Non-pigmented ciliary epithelial cell (primary cell): ENCODE measurements at places on chromosomes 7 and 10.

- no peak for DNase-seq
Measured at GRCh38 chr7:121278120-121279021, 50.4 kb upstream of the WNT16 start.

DNA sequence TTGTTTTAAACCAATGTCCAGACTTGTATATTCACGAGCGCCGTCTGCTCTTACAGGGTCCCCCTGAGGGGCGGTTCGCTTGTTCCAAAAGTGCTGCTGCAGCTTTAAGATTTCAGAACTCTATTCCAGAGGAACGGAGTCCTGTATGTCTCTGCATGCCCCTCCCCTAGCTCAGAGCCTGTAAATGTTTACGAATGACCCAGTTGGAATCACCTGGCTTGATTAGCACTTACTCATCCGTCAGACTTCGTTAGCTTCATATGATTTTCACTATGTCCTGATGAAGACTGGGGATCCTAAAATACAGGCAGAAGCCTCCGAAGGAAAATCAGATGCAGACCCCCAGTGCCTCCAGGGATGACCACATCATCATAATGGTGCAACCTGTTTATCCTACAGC lies 4.5 kb upstream of the CHST15 start:
- DNase-seq = no peak

DNA sequence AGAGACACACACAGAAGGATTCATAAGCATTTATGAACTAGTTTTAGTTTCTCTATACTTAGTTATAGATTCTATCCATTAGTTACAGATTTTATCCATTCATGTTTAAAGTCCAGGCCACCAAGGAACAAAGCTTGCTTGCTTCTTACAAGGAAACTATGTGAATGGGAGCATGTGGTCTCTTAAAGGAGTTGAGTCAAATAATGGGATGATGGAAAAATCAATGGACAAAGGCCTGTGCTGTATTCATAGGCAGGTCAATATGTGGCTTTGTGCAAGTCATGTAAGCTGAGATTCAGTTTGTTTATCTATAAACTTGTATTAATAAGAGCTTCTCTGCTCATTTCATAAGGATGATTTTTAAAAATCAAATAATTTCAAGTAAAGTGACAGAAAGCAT lies 172.8 kb upstream of the CDK1 start:
- DNase-seq = no peak

GRCh38 chr10:73076360-73077183 lies 20.1 kb downstream of the P4HA1 start:
- no peak for DNase-seq

GRCh38 chr7:25006276-25006675 lies 26.3 kb upstream of the OSBPL3 start:
- no peak for DNase-seq

DNA sequence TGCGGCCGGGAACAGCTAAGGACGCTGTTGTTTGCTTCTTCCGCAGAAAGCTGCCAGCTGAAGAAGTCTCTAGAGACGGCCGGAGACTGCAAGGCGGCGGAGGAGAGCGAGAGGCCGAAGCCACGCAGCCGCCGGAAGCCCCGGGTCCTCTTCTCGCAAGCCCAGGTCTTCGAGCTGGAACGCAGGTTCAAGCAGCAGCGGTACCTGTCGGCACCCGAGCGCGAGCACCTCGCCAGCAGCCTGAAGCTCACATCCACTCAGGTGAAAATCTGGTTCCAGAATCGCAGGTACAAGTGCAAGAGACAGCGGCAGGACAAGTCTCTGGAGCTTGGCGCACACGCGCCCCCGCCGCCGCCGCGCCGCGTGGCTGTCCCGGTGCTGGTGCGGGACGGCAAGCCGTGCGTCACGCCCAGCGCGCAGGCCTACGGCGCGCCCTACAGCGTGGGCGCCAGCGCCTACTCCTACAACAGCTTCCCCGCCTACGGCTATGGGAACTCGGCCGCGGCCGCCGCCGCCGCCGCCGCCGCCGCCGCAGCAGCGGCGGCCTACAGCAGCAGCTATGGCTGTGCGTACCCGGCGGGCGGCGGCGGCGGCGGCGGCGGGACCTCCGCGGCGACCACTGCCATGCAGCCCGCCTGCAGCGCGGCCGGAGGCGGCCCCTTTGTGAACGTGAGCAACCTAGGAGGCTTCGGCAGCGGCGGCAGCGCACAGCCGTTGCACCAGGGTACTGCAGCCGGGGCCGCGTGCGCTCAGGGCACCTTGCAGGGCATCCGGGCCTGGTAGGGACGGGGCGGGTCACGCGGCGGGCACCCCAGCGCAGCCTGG lies 2.4 kb downstream of the NKX2-3 start:
- DNase-seq = no peak

DNA sequence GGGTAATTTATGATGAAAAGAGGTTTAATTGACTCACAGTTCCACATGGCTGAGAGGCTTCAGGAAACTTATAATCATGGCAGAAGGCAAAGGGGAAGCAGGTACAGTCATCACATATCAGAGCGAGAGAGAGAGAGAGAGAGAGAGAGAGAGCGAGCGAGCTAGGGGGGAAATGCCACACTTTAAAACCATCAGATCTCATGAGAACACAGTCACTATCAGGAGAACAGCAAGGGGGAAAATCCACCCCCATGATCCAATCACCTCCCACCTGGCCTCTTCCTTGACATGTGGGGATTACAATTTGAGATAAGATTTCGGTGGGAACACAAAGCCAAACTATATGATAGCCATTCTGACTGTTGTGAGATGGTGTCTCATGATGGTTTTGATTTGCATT lies 576.3 kb downstream of the GFRA1 start:
- no peak for DNase-seq

- no peak for DNase-seq
Measured at GRCh38 chr10:77371848-77372799, 265.5 kb downstream of the KCNMA1 start.

DNA sequence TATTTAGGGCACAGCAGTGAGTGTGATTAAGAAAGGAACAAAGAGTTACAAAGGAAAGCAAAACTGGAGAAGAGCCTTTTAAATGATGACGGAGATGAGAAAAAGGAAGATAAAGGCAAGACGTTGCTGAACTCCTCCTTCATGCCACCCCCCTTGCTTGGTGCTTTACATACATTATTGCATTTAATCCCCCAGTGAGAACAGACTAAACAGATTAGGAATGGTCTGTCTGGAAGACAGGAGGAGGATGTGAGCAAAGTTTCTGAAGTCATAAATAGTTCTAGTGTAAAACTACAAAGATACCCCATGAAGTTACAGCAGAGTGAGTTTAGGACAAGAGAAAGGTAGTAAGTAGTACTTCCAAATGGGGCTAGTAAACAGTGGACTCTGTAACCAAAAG lies 113.5 kb downstream of the PLCE1 start:
- DNase-seq = no peak

- no peak for DNase-seq
Measured at GRCh38 chr7:127392182-127392565, 334 bp downstream of the ZNF800 start.

GRCh38 chr10:69955211-69955805 lies 97.3 kb upstream of the MACROH2A2 start:
- DNase-seq = no peak

DNA sequence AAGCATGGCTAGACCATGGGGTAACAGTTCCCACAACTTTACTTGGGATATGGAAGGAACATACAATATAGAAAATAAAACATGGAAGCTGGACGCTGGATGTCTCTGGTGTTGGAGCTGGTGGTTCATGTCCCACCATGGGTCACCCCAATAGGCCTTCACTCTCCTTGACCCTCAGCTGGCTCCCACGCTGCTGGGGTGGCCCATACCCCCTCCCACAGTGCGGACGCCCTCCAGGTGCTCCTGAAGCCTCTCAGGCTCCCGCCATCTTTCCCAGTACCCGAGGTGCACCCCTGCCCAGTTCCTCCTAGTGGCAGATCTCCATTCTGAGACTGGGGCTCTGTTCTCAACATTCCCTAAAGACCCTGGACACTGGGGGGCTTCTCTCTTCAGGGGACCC lies 5.8 kb upstream of the CPA1 start:
- DNase-seq = no peak

GRCh38 chr10:28467615-28468014 lies 65.3 kb upstream of the WAC start:
- DNase-seq = no peak

DNA sequence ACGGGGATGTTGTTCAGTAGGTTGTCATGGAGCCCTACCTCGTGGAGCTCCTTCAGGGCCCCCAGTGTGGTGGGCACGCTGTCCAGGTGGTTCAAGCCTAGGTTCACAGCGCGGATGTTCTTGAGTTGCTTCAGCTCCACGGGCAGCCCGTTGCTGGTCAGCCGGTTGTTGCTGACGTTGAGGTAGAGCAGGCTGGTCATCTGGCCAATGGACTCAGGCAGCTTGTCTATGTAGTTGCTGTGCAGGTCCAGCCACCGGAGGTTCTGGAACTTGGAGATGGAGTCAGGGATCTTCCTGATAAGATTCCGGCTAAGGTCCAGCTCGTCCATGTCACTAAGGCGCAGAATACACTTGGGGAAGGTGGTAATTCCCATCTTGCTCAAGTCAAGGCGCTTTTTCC lies 26.0 kb downstream of the LRRC18 start:
- DNase-seq = no peak

- no peak for DNase-seq
Measured at GRCh38 chr7:5525271-5526099, 101.9 kb upstream of the TNRC18 start.

DNA sequence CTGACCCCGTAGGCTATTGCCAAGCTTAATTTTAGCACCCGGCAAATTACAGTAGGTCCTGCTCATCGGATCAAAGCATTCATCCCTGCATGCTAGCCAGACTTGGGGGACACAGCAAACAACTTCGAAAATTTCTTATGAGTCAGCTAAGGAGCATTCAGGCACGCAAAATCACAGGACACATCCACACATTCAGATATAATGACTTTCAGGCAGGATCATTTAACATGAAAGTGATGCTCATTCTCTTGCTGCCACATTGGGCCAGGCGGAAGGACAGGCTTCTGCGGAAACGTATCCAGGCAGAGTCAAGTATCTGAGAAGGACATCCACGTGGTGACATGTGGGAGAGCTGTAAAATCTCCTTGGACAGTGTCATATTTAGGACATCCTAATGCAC lies 474.0 kb upstream of the NRP1 start:
- peak; percentile 20 for DNase-seq

DNA sequence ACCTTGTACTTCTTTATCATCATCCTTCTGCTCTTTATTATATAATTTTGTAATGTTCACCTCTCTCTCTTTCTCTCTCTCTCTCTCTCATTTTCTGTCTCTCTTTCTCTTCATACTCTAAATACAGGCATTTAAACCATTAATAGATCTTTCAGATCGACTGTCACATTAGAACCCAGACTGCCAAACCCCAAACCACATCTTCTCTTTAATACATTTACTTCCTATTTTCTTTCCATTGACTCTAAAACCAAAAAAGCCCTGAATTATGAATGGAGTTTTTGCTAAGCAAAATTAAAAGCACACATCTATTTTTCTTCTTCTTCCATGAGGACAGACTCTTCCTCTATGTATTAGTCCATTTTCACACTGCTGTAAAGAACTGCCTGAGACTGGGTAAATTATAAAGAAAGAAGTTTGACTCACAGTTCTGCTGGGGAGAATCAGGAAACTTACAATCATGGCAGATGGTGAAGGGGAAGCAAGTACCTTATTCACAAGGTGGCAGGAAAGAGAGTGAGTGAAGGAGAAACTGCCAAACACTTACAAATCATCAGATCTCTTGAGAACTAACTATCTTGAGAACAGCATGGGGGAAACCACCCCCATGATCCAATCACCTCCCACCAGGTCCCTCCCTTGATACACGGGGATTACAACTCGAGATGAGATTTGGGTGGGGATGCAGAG lies 272.7 kb upstream of the MGMT start:
- DNase-seq = no peak

GRCh38 chr7:149414745-149415390 lies 46.0 kb downstream of the ZNF777 start:
- DNase-seq = peak; percentile 63

DNA sequence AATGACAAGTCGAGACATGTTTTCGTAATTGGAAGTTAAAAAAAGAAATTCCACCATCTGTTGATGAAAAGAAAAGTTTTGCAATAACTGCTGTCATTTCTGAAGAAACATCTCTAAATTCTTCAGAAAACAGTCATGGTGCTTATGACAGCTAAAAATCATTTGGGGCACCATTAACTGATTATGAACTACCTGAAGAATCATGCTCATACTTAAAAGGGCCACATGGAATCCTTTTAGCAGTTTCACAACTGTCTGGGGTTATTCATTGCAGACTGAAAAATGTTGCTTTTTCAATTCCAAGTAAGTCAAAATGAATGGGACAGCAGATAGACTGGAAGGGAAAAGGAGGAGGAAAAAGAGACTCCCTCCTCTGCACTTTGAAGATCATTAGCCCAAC lies 134.2 kb downstream of the CHN2 start:
- DNase-seq = no peak

GRCh38 chr7:40760987-40761386 lies 626.2 kb downstream of the SUGCT start:
- no peak for DNase-seq

DNA sequence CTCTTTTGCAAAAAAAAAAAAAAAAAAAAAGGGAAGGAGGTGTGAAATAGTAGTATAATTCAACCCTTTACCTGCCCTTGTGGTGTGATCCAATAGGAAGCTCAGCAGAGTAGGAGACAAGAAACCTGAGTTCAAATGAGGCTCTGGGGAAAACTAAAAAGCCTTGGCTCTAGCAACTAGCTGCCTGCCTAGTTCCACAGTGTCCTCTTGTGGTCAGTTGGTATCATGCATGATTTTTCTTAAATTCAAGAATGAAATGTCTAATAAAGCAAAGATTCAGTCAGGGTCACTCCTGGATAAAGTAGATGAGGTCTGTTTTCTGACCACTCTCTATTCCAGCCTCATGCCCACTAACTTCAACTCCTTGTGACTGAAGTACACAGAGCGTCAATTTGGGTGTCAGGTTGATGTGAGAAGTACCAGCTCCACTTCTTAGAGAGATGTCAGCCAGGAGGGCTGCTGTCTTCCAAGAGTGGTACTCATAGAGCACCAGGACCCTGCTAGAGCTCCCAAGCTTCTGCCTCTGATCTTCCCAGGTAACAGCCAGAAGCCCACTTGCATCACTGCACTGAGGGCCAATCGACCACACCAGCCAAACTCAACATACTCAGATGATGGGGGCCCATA lies 10.5 kb downstream of the LSM5 start:
- no peak for DNase-seq

GRCh38 chr10:64368298-64368697 lies 847.1 kb downstream of the REEP3 start:
- DNase-seq = no peak

DNA sequence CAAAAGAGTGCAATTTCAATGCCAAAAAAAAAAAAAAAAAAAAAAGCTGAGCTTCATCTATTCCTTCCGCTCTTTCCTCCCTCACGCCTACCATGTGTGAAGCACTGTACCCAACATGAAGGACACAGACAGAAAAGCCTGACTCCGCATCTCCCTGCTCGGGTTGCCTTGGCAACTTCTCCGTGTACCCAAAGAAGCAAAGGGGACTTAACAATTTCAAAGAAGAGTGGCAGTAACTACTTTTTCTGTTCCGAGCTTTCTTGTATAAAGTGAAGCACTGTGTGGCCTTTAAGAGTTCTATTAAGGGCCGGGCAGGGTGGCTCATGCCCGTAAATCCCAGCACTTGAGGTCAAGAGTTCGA lies 177.7 kb downstream of the PRKCQ start:
- DNase-seq = no peak
